ENCODE measurements at places on chromosomes 12 and 14. TPM values are rescaled to one million over a fixed set of nuclear protein-coding genes. Genes with fewer than 3 reads are reported as not detected.

DNA sequence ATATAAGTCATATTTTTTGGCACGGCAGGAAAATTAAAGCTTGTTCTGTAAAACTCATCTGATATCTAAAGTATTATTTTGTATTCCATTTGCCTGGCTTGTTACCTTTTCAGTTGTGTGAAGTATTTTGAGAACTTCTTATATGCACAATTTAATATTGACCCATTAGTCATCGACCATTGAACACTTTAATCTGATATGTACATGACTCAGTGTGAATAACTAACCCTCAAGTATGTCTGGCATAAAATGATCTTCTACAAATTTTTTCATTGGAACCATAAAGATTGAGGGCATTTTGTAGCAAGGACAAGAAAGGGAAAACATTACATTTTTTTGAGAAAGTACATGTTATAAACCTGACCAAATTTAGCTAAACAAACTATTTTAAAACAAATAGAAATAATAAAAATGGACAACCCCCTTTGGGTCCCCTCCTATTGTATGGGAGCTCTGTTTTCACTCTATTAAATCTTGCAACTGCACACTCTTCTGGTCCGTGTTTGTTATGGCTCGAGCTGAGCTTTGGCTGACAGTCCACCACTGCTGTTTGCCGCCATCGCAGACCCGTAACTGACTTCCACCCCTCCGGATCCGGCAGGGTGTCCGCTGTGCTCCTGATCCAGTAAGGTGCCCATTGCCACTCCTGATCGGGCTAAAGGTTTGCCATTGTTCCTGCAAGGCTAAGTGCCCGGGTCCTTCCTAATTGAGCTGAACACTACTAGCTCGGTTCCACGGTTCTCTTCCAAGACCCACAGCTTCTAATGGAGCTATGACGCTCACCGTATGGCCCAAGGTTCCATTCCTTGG lies 118.8 kb downstream of the SLC6A15 start:
- DNase-seq: no peak

GRCh38 chr12:65817866-65818265 lies 6.4 kb upstream of the HMGA2 start:
- no peak for DNase-seq

- no peak for DNase-seq
Measured at GRCh38 chr12:132856581-132856980, 27.9 kb upstream of the GOLGA3 start.

- no peak for DNase-seq
Measured at GRCh38 chr12:92436856-92437255, 265.9 kb upstream of the PLEKHG7 start.

GRCh38 chr12:31797230-31797872 lies 68.5 kb upstream of the AMN1 start:
- DNase-seq: no peak

DNA sequence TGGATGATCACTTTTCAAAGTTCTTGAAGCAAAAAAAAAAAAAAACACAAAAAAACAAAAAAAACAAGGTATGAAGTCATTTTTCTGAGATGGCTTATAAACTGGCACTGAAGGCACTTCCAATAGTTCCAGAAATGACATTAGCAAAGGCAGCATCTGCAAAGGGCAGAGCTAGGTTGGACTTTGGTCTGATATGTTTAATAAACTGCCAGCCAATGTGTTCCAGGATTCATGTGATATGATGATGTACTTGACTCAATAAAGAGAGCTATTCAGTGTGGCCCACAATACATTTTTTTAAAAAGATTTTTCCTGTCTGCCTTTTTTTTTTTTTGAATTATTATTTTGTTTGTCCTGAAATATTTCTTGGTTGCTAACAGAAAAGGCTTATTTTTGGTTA lies 79.6 kb downstream of the VRK1 start:
- no peak for DNase-seq

DNA sequence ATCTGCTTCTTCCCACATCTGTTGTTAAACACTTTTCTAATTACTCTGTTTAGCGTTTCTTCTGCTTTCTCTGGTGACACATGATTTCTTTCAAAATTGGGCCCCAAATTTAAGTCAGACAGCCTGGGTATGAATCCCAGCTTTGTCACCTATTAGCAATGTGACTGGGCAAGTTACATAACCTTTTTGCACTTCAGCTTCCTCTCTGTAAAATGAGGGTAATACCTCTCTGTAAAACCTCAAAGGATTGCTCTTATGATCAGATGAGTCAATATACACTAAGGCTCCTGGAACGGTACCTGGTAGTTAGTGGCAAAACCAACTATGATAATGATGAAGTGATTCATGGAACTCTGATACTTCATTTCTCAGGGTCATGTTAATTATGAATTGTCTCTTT lies 33.0 kb downstream of the E2F7 start:
- no peak for DNase-seq

GRCh38 chr14:22653012-22653621 lies 9.0 kb upstream of the OR6J1 start:
- DNase-seq: no peak

IGFBP6 gene
- 24.2 TPM for polyA plus RNA-seq

TPPP2 gene
- polyA plus RNA-seq: 3.7 TPM

WSB2 gene
- 46.3 TPM for polyA plus RNA-seq

EIF2S3B gene
- 10.1 TPM for polyA plus RNA-seq

All from renal cortex interstitium (tissue), 15 donors.